ENCODE measurements at places on chromosomes 7 and 10. TPM values are rescaled to one million over a fixed set of nuclear protein-coding genes. Genes with fewer than 3 reads are reported as not detected.

GRCh38 chr7:91235211-91235832 is 28.9 kb upstream of the FZD1 start:
- no peaks in the 10 kb centered on the region for H3K4me1 ChIP-seq
- DNase-seq: no peak
- H3K36me3 ChIP-seq: no peaks in the 10 kb centered on the region
- no peak overlapping the region for H3K4me3 ChIP-seq

Gene CRHR2
- not detected for total RNA-seq

DNA sequence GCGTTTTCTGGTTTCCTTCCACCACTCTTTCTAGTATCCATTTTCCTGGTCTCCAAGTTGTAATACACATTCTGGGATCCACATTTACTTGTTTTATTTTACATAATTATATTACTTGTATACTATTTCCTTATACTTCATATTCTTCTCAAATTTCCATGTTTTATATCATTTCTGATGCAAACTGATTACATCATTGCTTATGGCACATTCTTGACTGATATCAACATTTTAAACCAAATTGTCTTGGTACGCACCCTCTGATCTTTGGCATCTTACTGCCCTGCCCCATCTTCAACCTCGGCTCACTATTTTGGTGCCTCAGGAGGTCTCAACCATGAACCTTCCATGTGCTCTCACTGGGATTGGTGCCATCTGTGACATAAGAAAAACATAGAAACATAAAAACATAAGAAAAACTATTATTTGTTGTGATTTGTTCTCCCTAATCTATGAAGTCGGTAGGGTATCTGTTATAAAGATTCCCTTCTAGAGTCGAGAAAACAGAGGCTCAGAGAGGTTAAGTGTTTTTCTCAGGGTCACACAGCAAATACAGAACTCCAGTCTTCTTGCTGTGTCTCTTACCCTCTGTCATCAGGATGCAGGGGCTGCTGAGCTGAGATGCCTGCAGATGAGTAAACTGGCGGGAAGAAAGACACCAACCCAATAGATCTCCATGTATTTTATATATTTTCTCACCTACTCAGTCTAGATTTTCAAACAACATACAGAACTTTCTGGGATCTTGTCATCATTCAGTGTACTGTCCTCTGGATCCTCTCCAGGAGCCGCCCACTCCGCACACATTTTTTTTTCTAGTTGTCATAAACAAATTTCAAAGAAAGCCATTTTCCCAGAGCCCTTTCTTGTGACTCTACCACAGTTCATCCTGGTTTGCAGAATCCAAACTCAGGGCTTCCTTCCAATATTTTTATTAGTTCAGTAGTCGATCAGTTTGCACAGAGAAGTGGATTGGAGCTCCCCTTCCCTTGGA is 79.5 kb downstream of the PARP12 start:
- no peak overlapping the region for H3K27ac ChIP-seq
- DNase-seq: no peak
- H3K27me3 ChIP-seq: no peaks in the 10 kb centered on the region
- H3K4me3 ChIP-seq: no peak overlapping the region
- no peaks in the 10 kb centered on the region for H3K36me3 ChIP-seq

DNA sequence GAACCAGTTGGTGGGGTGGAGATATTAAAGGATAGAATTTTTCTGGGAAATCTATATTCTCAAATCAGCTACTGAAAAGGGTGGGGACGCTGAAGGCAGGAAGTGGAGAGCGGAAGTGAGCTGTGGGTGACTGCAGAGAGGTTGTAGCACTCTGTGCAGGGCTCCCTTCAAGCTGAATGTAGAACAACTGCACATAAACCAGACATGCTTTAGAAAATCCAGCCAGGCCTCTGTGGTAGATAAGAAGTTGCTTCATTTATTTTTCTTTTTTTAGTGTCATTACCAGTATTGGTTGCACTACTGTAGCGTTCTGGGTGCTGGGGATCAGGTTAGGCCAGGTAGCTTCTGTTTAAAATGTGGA is 127.8 kb downstream of the CELF2 start:
- peaks cover 25% of the 10 kb centered on the region for H3K4me1 ChIP-seq
- no peak overlapping the region for H3K4me3 ChIP-seq
- H3K27ac ChIP-seq: no peak overlapping the region
- H3K36me3 ChIP-seq: peaks cover 26% of the 10 kb centered on the region
- no peak for DNase-seq

Gene WDR86
- total RNA-seq: 93.6 TPM

Gene OR13A1
- total RNA-seq: 0.31 TPM

GRCh38 chr7:36090976-36091873 is 61.8 kb upstream of the EEPD1 start:
- H3K27me3 ChIP-seq: no peaks in the 10 kb centered on the region
- H3K4me1 ChIP-seq: no peaks in the 10 kb centered on the region
- H3K36me3 ChIP-seq: no peaks in the 10 kb centered on the region

Gene BAIAP2L1
- 30.6 TPM for total RNA-seq

DNA sequence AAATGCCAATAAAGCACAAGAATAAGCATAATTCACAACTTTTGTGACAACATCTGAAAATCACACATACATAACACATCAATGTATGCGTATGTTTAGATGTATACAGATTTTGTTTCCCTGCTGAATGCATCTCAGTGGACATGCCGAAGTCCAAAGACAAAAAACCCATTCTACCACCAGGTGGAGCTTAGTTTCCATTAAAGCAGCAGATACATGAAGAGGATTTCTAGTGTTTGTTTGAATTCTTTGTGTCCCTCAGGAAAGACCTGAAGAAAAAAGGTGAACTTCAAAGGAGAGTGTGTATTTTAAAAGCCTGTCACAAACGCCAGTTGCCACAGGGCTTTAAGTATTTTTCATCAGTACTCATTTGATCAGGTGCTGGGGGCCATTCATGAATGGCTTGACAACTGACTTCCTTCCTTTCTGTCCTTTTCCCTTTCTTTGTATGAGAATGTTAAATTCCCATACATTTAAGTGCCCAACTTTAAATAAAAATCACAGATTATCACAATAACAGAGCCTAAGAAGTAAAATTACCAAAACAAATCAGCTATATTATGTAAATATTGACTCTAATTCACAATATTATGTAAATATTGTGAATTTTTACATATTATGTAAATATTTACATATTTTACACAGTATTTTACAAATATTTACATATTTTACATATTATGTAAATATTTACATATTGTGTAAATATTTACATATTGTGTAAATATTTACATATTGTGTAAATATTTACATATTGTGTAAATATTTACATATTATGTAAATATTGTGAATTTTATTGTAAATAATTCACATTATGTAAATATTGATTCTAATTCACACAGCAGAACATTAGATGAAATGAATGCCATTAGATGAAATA is 343.0 kb downstream of the CRPPA start:
- H3K4me1 ChIP-seq: no peaks in the 10 kb centered on the region
- no peak overlapping the region for H3K27ac ChIP-seq
- DNase-seq: peak; percentile 71
- no peaks in the 10 kb centered on the region for H3K27me3 ChIP-seq
- H3K36me3 ChIP-seq: no peaks in the 10 kb centered on the region

GRCh38 chr7:70479153-70480021 is 652.6 kb upstream of the GALNT17 start:
- H3K27ac ChIP-seq: no peak overlapping the region
- H3K4me3 ChIP-seq: no peak overlapping the region
- H3K4me1 ChIP-seq: no peaks in the 10 kb centered on the region
- no peaks in the 10 kb centered on the region for H3K36me3 ChIP-seq
- no peaks in the 10 kb centered on the region for H3K27me3 ChIP-seq

Gene KIAA1549
- 14.6 TPM for total RNA-seq

- no peak for DNase-seq
- no peaks in the 10 kb centered on the region for H3K27me3 ChIP-seq
- H3K4me1 ChIP-seq: no peaks in the 10 kb centered on the region
- no peak overlapping the region for H3K27ac ChIP-seq
Measured at GRCh38 chr7:79683185-79683890, 229.9 kb upstream of the MAGI2 start.

Measured in endodermal cell (in vitro differentiated cells).